Activated T-helper 1 cell treated with anti-CD3 and anti-CD28 coated beads, Interleukin-12 subunit alpha, Interleukin-12 subunit beta, Interleukin-2, Interleukin-4 antibody, amounts not matched to agents 30 ng/mL and 10 ng/mL and 1 ng/mL, durations not matched to agents 14 hours and 24 hours and 36 hours (primary cell): ENCODE measurements at places on chromosomes 1 and 21. TPM values are rescaled to one million over a fixed set of nuclear protein-coding genes. Genes with fewer than 3 reads are reported as not detected.

DNA sequence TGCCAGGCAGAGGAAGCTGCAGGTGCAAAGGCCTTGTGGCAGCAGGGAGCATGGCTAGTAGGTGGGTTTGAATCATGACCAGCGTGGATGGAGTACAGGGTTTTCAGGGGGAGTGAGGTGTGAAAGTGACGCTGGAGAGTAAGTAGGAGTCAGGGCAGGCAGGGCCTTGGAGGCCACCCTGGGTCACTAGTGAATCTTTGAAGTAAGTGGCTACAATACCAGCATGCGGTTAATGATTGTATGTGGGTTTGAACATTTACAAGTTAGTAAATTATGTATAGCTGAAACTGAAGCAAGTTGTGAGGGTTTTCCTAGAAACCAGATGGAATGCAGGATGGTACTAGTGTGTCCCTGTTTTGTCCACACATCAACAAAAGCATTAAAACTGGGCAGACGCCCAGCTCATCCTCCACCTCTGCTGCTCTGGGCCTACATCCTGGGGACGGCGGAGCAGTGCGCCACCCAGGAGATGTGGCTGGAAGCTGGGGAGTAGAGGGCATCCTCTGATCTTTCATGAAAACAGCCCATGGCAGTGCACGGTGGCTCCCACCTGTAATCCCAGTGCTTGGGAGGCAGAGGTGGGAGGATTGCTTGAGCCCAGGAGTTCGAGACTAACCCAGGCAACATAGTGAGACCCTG lies 41.2 kb upstream of the B3GALNT2 start:
- no peak for DNase-seq

GRCh38 chr1:76176000-76176399 lies 101.5 kb downstream of the ST6GALNAC3 start:
- no peak for DNase-seq

DNA sequence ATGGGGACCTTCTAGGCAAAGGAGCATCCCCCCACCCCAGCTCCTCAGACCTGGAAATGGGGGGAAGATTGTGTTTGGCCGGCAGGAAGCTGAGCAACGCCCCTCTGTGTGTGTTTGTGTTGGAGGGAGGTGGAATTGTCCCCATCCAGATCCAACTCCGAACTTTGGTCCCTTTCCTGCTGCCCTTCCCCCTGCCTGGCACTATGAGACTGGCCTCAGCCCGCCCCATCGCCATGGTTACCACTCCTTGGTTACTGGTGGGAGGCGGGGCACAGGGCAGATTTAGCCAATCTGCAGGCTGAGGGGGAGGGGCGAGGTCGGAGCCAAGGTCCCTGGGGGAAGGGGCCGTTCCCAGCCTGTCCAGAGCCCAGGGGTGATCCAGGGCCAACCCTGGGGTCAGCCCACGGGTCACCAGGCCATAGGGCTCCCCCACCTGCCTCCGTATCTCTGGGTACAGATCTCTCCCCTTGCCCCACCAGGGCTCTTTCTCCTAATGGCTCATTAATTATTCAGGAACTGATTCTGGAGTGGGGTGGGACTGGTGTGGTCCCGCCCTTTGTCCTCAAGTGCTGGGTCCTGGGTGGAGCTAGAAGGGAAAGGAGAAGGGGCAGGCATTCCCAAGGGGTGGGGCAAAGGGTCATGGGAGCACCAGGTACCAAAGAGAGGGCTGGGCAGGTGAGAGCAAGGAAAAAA lies 15.2 kb downstream of the PTPRF start:
- no peak for DNase-seq

The SLC26A9 gene
- not detected in 2 replicates for total RNA-seq

DNA sequence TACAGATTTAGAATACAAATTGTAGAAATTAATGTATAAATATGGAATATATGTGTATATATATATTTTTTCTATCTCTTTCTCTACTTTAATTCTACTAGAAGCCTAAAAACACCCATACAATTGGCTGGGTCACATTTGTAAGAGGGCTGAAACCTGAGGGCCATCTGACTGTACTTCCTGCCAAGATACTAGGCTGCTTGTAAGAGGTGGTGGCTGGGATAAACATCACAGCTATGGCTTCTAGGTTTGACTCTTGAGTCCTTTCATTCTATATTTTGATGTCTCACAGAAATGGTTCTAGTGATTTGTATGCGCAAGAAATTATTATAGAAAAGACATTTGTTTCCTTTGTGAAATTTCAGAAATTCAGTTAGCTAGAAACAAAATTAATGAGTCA lies 1155.2 kb upstream of the B3GALT2 start:
- no peak for DNase-seq

DNA sequence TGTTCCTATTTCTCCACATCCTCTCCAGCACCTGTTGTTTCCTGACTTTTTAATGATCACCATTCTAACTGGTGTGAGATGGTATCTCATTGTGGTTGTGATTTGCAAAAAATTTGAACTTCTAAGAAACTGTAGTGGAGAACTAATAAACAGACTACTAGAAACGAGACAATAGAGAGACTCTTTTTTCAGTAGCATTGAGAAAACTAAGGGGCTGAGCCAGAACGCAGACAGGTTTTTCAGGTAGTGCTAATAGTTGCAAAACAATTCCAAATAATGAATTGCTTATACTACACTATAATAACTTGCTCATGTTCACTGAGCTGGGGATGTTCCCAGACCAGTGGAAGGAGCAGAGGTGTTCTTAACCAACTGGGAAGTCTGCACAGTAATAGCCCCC lies 98.8 kb upstream of the DPH5 start:
- no peak for DNase-seq

The FAM151A gene
- not detected in 2 replicates for total RNA-seq

The ZNF362 gene
- 13.8 and 14.6 TPM in 2 replicates for total RNA-seq
